OCI-M1 (cell line): ENCODE measurements at places on chromosomes 16 and 17.

DNA sequence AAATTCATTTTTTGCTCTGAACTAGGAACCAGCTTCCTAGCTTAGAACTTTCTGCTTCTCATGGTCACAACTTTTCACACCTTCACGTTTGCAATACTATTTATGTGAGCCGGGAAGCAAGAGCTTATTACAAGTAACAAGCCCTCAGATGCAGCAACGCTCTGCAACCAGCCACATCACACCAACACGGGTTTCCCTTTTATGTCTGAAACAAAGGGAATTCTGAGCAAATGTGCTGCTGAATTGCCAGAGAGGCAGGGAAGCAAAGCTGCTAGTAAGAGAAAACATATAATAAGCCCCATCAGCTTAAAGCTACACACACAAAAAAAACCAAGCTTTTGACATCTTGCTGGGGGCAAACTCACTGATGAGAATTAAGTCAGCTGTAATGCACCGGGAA is 122.2 kb downstream of the SLC39A11 start:
- no peak for DNase-seq

- no peak for DNase-seq
Observed at GRCh38 chr17:65918916-65919315, 273.0 kb downstream of the CEP112 start.

DNA sequence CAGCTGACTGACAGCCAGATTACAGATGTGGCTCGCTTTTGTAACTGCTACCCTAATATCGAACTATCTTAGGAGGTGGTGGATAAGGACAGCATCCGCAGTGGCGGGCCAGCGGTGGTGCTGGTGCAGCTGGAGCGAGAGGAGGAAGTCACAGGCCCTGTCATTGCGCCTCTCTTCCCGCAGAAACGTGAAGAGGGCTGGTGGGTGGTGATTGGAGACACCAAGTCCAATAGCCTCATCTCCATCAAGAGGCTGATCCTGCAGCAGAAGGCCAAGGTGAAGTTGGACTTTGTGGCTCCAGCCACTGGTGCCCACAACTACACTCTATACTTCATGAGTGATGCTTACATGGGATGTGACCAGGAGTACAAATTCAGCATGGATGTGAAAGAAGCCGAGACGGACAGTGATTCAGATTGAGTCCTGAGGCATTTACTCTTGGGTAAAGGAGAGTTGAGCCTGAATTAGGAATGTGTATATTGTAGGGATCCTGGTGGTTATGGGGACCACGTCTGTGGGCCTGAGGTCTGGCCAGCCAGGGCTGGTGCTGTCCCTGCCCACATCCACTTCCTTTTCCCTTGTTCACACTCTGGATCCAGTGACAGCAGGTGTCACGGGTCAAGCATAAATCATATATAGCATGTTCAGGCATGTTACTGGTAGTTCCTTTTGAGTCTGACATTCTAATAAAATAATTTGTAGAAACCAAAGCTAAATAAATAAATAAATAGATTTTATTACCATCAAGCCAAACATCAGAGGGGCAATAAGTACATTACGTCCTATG is 89.0 kb upstream of the SMURF2 start:
- no peak for DNase-seq

- no peak for DNase-seq
Observed at GRCh38 chr16:8590811-8591210, 500 bp upstream of the TMEM114 start.

DNA sequence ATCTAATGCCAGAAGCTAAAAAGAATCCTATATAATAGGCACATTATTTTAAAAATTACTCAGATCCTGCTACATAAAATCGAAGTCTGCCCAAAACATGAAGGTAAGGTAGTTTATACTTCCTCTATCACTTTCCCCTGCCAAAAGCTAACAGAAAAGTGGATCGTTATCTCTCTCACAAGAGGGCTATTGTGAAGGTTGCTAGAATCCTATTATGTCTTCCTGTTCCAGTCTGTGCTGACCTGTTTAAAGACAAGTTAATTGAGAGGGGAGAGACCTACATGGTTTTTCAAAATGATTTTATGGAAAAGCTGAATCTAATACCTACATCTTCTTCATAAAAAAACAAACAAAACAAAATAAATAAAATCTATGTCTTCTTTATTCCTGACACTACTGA is 1410.9 kb upstream of the CDH8 start:
- peak; percentile 65 for DNase-seq
